ENCODE measurements at places on chromosomes 3 and 15.
A peak's percentile ranks its signal among the peaks of the same experiment; 100 is the strongest.

DNA sequence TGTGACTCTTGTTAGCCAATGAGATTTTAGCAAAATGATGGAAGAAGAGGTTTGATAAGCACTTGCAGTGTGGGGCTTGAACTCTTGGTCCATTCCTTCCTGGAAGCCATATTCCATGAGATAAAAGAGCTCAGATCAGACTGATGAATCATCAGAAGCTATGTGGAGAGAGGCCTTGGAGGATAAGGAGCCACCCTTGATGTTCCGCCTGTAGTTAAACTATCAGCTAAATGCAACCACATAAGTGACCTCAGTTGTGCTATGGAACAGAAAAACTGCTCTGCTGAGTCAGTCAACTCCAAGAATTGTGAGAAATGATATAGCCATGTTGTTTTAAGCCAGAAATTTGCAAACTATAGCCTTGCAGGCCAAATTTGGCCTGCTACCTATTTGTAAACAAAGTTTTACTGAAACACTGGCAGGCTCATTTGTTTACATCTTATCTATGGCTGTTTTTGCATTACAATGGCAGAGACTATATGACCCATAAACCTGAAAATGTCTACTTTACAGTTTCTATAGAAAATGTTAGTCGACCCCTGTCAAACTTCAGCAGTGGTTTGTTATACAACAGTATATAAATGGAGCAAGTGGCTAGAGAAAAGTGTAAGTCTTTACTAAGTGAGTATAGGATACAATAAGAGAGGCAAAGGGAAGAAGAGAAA is 27.6 kb upstream of the GAP43 start:
- no peak for DNase-seq

GRCh38 chr15:90530250-90531051 is 728 bp downstream of the CRTC3 start:
- peak; percentile 81 for DNase-seq

DNA sequence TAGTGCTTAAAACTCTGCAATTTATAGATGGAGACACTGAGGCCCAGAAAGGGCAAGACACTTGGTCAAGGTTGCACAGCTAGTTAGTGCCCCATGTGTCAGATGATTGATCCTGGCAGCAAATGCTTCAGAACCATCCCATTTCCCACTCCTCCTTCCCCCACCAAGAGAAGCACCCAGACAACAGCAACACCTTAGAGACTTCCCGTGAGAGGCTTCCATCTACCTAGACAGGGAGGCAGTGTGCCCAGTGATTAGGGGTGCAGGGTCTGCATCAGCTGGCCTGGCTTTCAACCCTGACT is 77.6 kb downstream of the CORO2B start:
- no peak for DNase-seq

- no peak for DNase-seq
Observed at GRCh38 chr15:48248414-48248813, 42.3 kb downstream of the SLC12A1 start.

DNA sequence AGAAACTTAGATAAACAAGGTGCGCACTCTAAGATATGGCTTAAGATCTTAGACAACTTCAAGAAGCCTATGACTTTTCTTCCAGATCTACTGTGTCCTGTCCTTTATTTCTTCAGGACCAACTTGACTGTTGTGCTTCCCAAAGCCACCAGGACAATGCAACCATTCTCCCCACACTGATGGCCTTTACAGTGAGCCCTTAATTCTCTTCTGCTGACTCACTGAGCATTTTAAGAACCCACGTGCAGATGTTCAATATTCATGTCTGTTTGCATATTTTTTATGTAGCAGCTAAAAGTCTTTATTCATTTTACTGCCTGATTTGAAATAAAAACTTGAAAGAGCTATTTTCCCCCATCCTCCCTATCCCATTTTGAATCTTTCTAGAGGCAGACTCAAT is 103.3 kb upstream of the SLC2A2 start:
- peak; percentile 34 for DNase-seq

DNA sequence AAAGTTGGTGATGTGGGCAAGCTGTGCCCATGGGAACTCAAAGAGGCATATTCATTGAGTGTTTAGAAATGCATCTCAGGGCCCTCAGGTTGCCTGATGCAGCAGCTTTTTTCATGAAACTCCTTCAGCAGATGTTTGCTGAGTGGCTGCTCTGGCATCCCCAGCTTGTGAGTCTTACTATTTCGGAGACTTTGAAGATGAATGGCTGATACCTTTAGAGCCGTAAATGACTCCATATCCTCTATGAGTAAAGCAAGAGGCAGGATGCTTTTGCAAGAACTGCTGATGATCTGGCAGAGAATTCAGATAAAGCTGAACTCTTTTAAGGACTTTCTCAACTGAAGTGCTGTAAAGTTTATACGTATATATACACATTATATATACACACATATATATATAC is 384.3 kb downstream of the CACNA2D3 start:
- DNase-seq = no peak

DNA sequence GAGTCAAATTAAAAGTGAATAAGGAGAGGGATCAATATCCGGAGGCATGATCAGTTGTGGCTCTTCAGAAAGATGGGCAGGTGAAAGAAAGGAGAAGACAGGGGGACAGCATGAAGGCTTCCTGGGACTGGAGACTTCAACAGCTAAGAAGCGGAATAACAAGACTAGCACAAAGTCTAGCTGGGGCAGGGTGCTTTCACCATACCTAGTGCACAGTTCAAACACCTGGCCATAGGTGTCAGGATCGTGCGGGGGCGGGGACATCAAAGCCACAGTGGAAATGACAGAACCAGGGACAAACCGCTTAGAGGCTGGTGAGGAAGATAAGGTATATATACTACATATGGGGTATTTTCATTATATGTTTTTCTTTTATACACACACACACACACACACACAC is 66.2 kb upstream of the FOXP1 start:
- DNase-seq = no peak

DNA sequence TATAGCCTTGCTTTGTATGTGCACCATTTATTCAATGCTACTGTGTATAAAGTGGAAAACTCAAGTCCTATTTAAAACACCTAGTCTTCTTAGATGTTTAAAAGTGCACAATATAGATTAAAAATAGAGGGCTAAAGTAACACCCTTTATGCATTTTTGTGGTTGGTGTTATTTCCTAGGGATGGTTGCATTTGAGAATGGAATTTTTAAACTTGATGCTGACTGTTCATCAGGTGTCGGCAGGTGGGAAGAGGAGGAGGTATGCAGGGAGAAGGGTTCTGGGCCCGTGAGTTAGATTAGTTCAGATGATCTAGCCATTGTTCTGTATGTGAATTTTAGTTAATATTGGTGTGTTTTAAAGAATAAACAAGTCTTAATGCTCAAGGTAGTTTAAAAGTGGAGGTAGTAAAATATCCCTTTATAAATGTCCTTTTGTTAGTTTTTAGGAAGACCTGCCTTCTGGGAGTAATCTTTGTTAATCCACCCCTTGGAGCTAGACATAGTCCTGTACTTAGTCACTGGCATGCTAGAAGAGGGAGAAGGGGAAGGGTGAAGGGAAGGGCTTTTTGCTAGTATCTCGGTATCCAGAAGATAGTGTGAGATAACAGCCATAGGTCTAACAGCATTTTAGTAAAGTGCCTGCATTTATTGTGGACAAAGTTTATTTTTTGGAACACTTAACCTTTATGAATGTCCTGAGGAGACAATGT is 8.1 kb upstream of the SRPRB start:
- DNase-seq = no peak

DNA sequence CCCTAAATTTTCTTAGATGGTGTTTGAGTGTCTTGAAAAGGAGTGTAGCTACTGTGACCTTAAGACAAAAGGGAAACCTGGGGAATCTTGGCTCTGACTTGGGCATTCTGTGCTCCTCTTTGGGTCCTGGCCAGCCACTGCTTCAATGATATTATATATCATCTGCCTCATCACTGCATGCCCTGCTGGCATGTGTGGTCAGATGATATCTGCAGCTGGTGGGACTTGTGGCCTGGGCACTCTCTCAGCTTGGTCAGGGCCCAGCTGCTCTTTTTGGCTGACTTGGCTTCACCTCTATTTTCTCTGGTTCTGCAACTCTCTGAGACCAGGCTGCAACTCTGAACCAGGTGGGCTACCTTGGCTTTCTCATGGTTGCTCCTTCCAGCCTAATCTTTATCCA is 446.1 kb upstream of the RARB start:
- DNase-seq = no peak

DNA sequence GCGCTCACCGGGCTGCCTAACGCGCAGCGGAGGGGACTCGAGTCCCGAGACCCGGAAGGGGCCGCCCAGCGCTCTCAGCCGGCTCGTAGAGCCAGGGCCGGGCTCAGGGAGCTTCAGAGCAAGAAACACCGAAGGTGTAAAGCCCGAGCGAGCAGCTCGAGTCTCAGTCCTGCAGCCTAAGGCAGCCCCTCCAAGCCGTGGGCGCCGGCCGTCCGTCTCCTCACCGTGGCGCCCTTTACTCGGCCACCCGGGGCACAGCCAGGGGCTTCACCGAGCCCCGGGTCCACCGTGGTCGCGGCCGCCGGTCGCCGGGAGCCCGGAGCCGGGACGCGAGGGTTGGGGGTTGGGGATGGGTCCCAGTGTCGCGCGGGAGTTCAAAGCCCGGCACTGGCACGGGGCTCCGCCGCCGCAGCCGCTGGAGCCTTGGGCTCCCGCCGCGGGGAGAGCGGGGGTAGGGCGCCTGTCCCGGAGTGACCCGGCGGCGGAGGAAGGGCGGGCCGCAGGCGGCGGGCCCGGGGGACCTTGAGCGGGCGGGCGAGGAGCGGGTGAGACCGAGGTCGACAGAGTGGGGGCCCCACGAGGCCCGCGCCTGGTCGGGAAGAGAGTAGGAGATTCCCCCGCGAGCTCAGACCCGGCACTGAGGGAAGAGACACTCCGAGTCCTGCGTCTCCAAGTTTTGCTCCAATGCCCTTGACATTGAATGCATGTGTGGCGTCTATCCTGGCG is 26.9 kb upstream of the THRB start:
- DNase-seq = peak; percentile 41

GRCh38 chr3:40281995-40282394 is 27.5 kb upstream of the EIF1B start:
- no peak for DNase-seq

- DNase-seq = no peak
Observed at GRCh38 chr3:128344052-128344735, 122.5 kb downstream of the DNAJB8 start.

DNA sequence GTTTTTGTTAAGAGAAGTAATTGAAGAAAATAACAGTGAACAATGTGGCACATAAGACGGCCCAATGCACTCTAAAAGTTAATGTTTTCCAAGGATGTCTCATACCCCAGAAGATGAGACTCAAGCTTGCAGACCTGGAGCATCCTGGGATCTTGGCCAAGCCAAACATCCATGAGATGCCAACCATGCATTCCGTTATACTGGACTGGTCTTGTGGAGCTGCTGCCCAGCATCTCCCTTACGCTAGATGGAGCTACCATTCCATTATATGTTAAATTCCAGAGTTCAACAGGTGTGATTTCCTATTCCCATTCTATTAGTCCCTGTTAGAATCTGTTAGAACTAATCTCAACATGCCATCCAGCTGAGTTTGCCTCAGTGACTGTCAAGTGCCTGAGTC is 181.8 kb downstream of the PDCD6IP start:
- DNase-seq = peak; percentile 77

DNA sequence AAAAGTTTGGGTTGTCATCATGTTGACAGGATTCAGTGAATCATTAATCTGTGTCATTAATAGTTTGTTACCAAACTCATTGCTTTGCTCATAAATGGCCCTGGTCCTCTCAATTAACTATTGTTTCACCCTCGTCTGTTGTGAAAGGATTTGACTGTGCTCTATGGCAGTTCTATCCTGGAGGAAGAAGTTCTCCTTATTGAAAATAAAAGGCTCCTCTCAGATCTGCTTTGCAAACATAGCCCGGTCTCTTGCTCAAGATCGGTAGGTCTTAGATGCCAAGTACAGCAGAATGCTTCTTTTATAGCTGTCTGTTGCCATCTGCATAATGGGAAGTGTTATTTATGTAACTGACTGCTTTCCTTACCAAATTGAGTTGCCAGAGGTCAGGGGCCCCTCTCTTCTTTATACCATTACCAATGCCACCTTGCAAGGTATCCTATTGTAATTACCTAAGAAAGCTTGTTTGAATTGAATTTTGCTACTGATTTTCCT is 146.5 kb downstream of the EBLN2 start:
- DNase-seq = no peak

Measured in AG08396 (cell line).